ENCODE measurements at places on chromosomes 1 and 21.

GRCh38 chr21:36035381-36035791, 24.9 kb downstream of the SETD4 start:
- peaks cover 1% of the 10 kb centered on the region for H3K4me1 ChIP-seq
- H3K36me3 ChIP-seq, result peaks cover 26% of the 10 kb centered on the region
- H3K27me3 ChIP-seq, result peaks cover 6% of the 10 kb centered on the region
- no peak for DNase-seq

DNA sequence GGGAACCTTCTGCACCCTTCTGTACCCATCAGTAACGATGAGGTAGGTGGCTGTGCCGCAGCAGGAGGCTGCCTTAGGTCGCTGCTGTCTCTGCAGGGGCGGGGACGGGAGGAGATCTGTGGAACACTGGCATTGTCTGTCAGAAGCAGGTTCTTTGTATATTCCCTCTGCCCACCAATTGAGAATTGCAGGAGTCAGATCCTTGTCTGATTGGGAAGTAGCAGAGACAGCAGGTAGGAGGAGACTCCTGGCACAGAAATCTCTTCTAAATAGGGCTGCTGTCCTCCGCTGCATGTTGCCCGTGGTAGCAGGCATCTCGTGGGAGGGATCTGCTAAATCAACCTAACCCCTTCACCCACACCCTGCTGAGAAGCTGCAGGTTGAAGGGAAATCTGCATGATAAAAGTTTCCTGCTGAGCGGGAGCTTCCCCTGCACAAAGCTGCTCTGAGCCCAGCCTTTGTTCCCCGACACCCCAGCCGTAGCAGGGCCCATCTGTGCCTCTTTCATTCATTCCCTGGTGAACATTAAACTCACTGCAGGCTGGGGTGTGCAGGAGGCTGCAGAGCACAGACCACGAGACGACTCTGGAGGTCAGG, 15.9 kb downstream of the SARS1 start:
- no peak overlapping the region for H3K27ac ChIP-seq
- no peak for DNase-seq
- peaks cover 29% of the 10 kb centered on the region for H3K36me3 ChIP-seq
- no peaks in the 10 kb centered on the region for H3K4me1 ChIP-seq

DNA sequence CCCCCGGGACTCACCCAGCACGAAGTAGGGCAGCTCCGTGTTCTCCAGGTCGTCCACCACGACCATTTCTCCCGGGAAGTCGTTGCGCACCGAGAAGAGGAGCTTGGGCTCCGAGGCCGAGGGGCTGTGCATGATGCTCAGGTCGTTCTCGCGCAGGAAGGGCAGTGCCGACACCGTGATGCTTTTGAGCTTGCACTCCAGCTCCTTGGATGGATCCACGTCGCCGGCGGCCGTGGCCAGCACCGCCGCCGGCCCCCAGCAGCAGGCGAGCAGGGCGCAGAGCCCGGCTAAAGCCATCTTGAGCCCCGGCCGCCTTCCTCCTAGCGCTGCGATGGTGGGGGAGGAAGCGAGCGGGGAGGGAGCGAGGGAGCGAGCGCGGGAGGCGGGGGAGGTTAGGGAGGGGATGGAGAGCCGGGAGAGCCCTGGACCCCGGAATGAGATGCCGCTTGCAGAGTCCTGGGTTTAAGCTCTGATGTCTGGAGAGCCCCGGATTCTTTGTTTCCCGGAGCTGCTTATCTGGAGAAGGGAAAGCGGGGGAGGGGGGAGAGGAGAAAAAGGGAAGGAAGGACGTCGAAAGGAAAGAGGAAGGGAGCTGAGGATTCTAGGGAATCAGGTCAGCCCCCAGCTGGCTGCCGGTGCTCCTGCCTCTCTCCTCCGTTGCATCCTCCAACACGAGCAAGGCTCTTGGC, at the start of gene ASTN1:
ASTN1 (minus strand) TSS at position 333 of the 689 bp plus-strand sequence; CDS start at position 297, 36 bp downstream.
- peaks cover 8% of the 10 kb centered on the region for H3K27me3 ChIP-seq
- H3K4me1 ChIP-seq, result peaks cover 19% of the 10 kb centered on the region
- H3K4me3 ChIP-seq, result peak within 1 kb of the TSS; percentile 96

DNA sequence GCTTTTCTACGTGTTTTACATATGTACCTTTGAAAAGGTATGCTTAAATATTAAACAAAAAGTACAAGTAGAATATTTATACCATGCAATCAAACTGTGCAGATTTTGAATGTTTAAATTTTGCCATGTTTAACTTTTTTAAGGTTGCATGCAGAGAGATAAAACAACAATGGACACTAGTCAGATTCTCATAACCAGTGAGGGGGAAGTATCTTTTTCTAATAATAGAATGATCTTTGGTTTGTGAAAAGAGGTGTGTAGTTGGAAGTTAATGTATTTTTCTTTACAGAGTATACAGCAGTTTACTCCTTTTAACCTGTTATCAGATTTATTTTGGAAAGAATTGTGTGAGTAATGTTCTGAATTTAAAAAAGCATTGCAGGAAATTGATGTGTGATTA, 27.1 kb downstream of the POU2F1 start:
- H3K4me3 ChIP-seq, result no peak overlapping the region
- peaks cover 5% of the 10 kb centered on the region for H3K36me3 ChIP-seq
- no peaks in the 10 kb centered on the region for H3K4me1 ChIP-seq
- DNase-seq, result no peak
- no peak overlapping the region for H3K27ac ChIP-seq
- H3K27me3 ChIP-seq, result peaks cover 2% of the 10 kb centered on the region

- DNase-seq, result no peak
- peak overlapping the region; percentile 96 for H3K4me3 ChIP-seq
- peaks cover 4% of the 10 kb centered on the region for H3K36me3 ChIP-seq
- peaks cover 6% of the 10 kb centered on the region for H3K27me3 ChIP-seq
- peaks cover 60% of the 10 kb centered on the region for H3K4me1 ChIP-seq
- no peak overlapping the region for H3K27ac ChIP-seq
Observed at GRCh38 chr1:207909687-207910086, 1.2 kb downstream of the CD34 start.

DNA sequence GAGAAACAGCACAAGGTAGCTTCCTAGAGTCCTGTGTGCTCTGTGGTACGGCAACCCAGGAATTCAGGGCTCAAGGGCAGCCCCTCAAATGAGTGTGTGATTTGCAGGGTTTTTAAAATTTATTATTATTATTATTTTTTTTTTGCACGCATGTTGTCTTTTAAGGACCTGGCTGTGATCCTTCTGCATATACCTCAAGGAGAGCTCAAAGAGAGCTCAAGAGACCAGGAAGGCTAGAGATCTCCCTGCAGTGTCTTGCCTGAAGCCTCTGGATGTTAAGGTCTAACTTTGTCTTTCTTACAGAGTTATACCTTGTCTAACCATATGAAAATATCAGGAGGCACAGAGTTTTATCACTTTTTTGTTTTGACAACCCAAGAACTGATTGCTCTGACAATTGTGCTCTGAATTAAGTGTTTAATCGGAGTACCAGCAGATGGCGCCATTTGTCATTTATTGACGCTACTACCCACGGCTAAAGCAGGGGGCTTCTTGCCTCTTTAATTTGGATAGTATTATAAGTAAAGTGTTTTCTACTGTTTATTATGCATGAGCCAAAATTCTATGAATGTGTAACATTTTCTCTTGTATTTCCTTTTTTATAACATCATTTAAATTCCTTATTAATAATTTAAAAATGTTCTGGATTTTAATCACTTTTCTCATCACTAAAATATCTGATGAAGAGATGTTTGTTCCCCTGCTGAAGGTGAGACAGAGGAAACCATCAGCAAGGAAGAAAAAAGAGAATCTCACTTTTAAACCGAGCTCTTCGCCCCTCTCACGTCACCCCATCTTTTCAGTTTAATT, 35.8 kb upstream of the LMO4 start:
- H3K36me3 ChIP-seq, result no peaks in the 10 kb centered on the region
- no peak overlapping the region for H3K27ac ChIP-seq
- no peaks in the 10 kb centered on the region for H3K4me1 ChIP-seq
- peak; percentile 71 for DNase-seq
- no peaks in the 10 kb centered on the region for H3K27me3 ChIP-seq
- H3K4me3 ChIP-seq, result no peak overlapping the region

DNA sequence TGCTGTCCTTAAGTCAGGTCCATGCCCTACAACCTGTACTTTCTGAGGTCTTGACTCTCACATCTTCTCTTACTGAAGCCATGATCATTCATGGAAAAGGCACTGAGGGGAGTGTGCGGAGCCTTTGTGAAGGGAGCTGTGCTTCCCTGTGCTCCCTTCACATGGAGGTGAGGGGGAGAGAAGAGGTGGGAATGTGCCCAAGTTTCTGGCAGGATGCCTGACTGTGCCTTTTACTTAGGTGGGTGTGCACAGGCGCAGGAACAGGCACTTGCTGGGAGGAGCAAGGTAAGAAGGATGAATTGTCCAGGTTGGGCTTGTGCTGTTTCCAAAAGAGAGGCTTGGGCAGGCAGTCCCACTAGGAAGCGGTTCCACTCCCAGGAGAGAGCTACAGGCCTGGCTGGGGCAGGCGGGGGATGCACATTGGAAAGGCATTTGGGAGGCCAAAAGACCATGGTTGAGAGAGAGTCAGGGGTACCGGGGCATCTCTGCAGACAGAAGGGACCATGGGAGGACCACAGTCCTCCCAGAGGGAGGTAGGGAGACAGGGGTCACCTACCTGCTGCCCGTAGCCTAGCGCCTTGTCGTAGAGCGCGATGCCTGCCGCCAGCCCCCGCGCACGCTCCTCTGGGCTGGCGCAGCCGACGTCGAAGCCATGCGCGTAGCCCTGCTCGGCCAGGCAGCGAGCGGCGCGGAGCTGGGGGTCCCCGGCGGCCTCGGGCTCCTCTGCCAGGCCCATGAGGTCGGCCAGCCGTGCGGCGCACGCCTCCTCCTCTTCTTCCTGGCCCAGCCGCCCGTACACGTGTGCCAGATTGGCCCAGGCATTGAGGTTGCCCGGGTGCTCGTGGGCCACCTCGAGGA, 853 bp downstream of the TTC22 start:
- no peaks in the 10 kb centered on the region for H3K4me1 ChIP-seq
- H3K4me3 ChIP-seq, result no peak overlapping the region
- peaks cover 4% of the 10 kb centered on the region for H3K36me3 ChIP-seq
- peaks cover 3% of the 10 kb centered on the region for H3K27me3 ChIP-seq
- DNase-seq, result no peak

DNA sequence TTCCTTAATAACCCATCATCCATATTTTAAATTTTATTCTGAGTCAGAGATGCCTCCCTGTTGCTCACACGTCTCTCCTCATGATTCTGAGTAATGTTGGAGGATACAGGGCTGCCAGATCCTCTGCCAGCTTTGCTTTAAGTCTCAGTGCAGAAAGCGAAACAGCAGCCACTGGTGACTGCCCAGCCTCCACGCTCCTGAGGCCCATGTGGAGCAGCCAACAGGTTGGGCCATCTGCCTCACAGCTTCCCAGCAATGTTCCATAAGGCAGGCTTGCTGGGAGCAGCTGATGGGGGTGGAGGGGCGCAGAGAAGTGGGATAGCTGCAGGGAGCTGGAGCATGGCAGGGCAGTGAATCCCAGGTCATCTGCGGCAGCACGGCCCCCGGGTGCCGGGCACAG, 104.2 kb downstream of the IGSF21 start:
- no peak overlapping the region for H3K4me3 ChIP-seq
- peaks cover 8% of the 10 kb centered on the region for H3K4me1 ChIP-seq
- H3K27me3 ChIP-seq, result peaks cover 4% of the 10 kb centered on the region

GRCh38 chr1:231162297-231162969, 575 bp downstream of the TRIM67 start:
- peaks cover 17% of the 10 kb centered on the region for H3K4me1 ChIP-seq
- peaks cover 16% of the 10 kb centered on the region for H3K27me3 ChIP-seq
- DNase-seq, result peak; percentile 66
- no peak overlapping the region for H3K27ac ChIP-seq
- H3K36me3 ChIP-seq, result no peaks in the 10 kb centered on the region

DNA sequence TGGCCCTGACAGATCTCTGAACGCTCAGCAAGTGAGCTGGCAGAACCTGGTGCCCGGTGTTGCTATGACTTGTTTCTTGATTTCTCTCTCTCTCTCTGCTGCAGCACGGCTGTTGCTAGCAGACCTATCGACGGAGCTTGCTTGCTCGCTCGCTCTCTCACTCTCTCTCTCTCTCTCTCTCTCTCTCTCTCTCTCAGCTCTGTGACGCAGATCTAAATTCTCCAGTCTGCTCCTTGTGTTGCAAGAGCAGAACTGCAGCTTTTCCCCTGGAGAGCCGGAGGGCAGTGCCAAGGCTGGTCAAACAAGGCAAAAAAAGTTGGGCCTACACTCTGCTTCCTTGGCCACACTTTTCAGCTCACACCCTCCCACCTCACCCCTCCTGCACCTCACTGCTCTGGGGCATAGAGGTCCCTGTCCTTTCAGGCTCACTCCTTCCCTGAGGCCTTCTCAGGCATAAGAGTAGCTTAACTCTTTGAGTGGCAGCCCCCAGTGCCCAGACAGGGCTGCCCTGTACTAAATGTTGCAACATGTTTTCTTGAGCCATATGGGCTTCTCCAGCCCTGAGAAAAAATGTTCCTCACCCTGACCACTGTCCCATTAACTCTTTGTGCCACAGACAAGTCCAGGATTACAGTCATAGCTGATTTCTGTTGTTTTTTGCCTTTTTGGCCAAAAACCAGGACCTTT, 72.2 kb downstream of the CD46 start:
- peaks cover 5% of the 10 kb centered on the region for H3K27me3 ChIP-seq
- H3K27ac ChIP-seq, result no peak overlapping the region
- peaks cover 24% of the 10 kb centered on the region for H3K36me3 ChIP-seq
- H3K4me3 ChIP-seq, result peak overlapping the region; percentile 71

DNA sequence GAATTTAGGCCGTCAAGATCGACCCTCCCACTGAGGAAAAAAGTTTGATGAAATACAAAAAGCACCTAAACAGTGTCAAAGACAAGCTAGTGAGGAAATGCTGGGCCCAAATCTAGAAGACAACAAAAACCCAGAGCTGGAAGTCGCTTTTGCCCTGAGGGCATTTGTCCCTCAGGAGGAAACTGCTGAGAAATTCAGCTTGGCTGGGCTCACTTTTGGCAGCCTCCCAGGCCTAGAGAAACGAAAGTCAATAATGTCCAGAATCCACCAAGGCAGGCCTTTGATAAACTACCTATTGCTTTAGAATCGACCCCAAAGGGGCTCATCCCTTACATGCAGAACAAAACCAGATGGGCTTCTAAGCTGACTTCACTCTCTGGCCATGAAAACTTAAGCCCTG, 38.9 kb downstream of the SYT2 start:
- no peak for DNase-seq
- H3K27me3 ChIP-seq, result peaks cover 1% of the 10 kb centered on the region
- no peak overlapping the region for H3K27ac ChIP-seq
- H3K4me1 ChIP-seq, result no peaks in the 10 kb centered on the region
- no peaks in the 10 kb centered on the region for H3K36me3 ChIP-seq
- H3K4me3 ChIP-seq, result no peak overlapping the region

- DNase-seq, result no peak
- peaks cover 18% of the 10 kb centered on the region for H3K4me1 ChIP-seq
- H3K4me3 ChIP-seq, result no peak overlapping the region
- H3K27me3 ChIP-seq, result peaks cover 3% of the 10 kb centered on the region
Observed at GRCh38 chr1:59445040-59445439, 148.1 kb downstream of the FGGY start.

- H3K4me3 ChIP-seq, result no peak overlapping the region
- no peak for DNase-seq
- no peaks in the 10 kb centered on the region for H3K27me3 ChIP-seq
- H3K27ac ChIP-seq, result no peak overlapping the region
Observed at GRCh38 chr21:35406635-35407034, 357.5 kb upstream of the RUNX1 start.

Data from endothelial cell (in vitro differentiated cells).